ENCODE measurements at places on chromosomes 1 and 21.

DNA sequence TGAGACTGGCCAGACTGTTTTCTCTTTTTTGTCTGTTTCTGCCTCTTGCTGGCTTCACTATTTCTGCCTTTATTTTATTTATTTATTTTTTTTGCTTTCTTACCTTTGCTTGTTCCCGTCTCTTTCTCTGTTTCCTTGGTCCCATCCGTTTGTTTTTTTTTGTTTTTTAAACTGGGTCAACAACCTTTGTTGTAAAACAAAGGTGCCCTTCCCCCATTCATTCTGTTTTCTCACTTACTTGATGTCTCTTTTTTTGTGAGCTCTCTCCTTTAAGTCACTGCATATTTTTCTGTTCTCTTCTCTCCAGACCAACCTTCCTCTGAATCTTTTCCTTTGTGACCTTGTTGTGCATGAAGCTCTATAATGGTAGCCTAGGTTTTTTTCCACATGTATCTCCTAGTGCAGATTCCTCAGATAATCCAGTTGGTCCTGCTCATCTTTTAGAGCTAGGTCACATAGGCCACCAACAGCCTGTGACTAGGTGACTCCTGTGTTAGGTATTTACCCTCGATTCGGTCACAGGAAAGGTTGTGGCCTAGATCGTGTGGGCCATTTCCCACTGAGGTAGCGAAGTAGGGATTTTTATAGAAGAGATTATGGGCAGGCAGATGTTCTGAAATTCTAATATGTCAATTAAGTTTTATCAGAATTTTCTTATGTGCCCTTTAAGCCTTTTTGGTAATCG lies 15.9 kb downstream of the GNAI3 start:
- DNase-seq: no peak

DNA sequence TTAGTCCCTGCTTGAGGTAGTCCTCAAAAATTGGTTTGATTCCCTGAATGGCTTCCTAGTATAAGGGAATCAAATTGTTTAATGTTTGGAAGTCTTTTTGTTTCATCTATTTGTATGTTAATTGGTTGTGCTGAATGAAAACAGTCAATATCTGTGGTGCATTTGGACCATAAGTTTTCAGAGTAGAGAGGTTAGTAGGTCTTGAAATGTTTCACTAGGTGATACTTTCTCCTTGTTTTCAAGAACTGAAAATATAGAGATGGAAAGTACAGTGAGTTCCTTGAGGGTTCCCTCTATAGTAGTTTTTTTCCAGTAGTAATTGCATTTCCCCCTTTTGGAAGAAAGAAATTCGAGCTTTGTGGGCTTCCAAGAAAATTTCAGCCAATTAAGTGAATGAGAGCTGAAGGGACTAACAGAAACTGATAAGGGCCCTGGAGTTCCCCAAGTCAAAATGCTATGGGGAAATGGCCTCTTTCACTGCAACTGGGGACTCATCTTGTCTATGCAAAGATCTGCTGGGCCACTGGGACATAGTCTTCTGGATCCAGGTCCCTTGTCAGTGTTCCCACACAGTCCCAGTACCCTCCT lies 18.6 kb upstream of the CEP350 start:
- DNase-seq: no peak

- no peak for DNase-seq
Observed at GRCh38 chr21:42887326-42887725, 5.8 kb upstream of the NDUFV3 start.

GRCh38 chr1:243558576-243558975 lies 291.5 kb downstream of the AKT3 start:
- DNase-seq: no peak

- no peak for DNase-seq
Observed at GRCh38 chr1:3084726-3085125, 15.7 kb downstream of the PRDM16 start.

- DNase-seq: no peak
Observed at GRCh38 chr1:70008660-70009059, 196.7 kb downstream of the LRRC40 start.

DNA sequence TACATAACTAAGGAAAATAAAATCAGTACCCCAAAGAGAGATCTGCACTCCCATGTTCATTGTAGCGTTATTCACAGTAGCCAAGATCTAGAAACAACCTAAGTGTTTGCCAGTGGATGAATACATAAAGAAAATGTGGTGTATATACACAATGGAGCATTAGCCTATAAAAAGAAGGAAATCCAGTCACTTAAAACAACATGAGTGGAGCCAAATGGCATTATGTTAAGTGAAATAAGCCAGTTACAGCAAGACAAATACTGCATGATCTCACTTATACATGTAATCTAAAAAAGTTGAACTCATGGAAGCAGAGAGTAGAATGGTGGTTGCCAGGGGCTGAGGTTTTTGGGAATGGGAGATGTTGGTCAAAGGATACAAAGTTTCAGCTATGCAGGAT lies 508.3 kb upstream of the B3GALT2 start:
- DNase-seq: no peak

DNA sequence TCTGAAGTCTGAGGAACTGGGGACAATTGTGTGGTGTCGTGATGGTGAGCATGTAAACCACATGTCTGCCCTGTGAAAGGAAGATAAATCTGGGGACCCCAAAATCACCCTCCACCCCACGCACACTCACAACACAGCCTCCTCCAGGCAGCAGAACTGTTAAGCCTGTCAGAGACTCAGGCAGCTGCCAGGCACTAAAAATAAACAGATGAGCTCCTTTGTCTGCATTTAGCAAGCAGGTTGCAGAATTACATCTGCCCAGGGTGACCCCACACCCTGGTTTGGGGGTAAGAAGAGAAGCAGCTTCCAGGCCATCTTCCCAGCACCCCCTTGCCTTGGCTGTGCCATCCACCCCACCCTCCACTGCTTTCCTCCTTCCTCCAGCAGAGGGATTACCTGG lies 119.1 kb upstream of the RUNX3 start:
- DNase-seq: no peak

DNA sequence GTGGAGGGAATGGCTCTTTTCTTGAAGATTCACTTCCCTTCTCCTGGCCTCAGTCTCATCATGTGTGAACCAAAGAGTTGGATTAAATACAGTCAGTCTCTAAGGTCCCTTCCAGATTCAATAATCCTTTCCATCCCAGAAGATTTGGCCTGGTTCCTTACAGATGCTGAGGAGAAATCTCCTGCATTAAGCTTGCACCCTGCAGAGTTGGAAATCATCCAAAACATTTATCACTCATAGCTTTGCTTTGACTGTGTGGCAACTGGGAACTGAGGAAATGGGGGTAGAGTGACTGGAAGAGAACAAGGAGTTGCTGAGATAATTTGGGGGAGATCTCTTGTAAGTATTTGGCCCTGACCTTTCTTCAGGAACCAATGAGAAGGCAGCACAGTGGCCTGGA lies 220.5 kb upstream of the SGIP1 start:
- no peak for DNase-seq

DNA sequence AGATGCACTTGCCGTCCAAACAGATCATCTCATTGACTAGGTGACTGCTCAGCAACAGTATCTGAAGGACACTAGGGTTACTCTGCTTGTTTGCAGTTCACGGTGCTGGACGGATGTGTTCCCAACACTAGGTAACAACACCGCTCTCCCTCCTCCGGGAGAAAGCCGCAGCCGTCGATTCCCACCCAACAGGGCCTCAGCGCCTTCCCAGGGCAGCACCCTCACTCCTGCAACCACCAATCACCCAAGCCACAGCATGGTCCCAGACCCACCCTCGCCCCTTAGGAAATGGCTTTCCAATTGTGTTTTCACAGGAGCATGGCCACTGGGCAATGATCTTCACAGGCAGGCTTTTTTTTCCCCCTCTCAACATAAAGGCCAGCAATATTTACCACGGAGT lies 779 bp downstream of the TLR5 start:
- no peak for DNase-seq

DNA sequence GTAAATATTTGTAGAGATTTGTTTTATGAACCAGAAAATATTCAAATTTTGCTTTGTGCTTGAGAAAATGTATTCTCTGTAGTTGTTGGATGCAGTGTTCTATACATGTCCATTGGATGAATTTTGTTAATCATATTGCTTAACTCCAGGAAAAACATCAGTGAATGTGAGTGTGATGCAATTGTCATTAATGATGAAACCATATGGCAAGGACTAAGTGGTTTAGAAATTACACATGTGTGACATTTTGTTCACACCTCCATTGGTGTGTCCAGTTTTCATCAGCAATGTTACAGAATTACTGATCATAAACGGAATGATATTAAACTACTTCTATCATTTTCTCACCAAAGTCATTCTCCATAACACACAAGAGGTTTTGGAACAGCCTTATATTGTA lies 151.8 kb upstream of the ST6GALNAC5 start:
- no peak for DNase-seq

- DNase-seq: no peak
Observed at GRCh38 chr1:48356901-48357300, 115.1 kb downstream of the SPATA6 start.

GRCh38 chr21:21714426-21714825 lies 716.2 kb downstream of the NCAM2 start:
- DNase-seq: no peak

GRCh38 chr1:201069636-201070035 lies 42.6 kb downstream of the CACNA1S start:
- DNase-seq: no peak

DNA sequence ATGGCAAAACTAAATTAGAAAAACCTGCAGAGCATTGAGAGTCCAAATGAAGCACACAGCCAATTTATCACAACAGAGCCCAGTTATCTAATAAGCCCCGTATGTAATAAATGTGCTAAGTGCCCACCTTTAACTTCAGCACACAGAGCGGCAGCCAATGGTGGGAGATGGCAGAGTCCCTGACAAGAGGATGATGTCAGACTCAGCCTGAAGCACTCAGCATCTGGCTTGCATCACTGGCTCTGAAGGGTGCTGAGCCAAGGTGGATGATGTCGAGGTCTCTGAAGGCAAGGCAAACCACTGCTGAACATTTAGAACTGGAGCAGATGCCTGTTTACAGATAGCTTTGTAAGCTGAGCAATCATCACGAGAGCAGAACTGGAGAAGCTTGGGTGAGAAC lies 118.3 kb downstream of the NUF2 start:
- DNase-seq: no peak

- DNase-seq: no peak
Observed at GRCh38 chr1:176009951-176010350, 197.1 kb downstream of the COP1 start.

DNA sequence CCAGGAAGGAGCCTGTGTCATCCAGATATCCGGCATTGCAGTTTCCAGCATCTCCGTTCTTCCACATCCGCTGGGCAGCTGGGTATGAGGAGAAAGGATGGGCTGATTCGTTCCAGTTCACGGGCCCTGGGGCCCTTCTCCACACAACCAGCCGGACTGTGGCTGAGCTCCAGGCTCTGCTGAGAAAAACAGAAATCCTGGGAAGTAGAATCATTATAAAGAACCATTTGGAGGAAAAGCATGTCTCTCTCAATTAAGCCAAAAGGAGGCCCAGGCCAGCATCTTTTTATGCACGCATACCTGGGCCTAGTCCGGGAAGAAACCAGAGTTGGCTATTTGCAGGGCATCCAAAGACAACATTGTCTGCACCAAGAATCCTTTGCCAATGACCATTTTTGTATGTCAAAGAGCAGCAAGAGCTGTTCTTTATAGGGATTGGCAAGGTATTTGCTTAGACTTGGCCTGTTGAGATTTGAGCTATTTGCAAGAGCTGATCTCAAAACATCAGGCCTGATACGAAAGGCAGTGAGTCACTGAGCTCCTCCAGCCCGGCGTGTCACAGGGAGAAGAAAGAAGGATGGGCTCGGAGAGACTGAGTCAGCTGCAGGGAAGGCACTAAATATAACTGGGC lies 84.9 kb upstream of the ARHGEF16 start:
- DNase-seq: no peak

DNA sequence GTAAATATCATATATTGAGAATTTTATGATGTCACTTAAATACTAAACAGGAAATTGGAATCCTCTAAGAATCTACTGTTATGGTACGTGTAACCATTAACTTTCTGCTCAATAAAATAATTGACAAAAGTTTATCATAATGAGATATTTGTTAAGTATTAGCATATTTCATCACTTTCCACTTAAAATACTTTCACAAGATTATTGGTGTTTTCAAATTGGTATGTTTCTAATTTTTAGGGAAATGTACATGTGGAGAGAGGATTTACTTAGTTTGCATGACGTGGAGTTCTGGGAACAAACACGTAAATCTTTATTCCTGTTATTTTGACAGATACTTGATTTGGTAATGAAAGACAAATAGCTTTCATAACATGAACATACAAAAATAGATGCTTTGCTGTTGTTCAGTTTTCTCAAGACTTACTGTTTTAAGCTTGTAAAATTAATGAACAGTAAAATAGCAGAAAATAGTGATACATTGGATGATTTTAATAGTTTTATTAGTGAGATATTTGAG lies 1.6 kb downstream of the SRSF11 start:
- DNase-seq: no peak

DNA sequence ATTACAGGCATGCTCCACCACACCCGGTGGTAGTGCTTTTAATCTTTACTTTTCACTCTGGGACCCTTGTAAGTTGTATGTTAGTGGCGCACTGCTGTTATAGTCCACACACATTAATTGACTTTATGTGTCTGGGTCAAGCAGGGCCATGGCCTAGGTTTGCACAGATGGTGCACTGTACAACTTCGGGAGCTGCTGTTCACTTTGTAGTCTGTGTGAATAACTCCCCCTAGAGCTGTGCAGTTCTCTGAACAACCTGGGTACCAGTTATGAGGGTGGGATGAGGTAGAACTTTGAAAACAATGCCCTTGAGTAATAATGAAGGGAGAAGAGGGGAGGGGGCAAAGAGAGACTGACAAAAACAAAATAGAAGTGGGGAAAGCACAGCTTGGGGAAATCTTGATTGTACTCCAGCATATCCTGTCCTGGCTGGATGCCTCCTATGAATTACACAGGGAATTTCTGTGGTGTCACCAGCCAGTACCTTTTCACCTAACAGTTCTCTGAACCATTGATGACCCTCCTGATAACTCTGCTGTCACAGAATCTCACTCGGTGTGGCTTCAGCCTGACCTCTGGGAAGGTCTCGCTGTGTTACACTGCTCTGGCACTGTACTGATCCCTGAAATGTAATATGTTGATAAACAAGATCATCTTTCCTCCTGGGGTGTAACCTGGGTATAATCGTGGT lies 2.2 kb downstream of the PTGFRN start:
- DNase-seq: no peak

DNA sequence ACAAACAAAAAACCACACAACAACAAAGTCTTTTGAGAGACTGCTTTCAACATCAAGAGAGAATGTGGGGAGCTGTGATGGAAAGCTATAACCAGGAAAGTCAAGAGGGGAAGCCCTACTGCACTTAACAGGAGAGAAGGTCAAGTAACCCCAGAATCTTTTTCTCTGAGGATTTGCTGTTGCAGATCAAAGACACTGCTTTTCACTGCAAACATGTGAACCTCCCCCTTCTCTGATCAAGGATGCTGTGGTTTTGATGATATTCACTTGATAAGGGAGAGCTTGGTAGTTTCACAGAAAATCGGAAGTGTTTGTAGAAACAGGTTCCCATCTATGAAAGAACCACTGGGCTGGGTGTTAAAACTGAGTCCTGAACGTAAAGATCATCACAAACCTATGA lies 4.8 kb downstream of the ETV3 start:
- DNase-seq: no peak

All from left forelimb (tissue), 1 donor.